Hematopoietic multipotent progenitor cell treated with erythropoietin and hydrocortisone succinate and interleukin-3 and kit ligand, for 6 days (in vitro differentiated cells): ENCODE measurements at places on chromosomes 2 and 18.
A peak's percentile ranks its signal among the peaks of the same experiment; 100 is the strongest.

DNA sequence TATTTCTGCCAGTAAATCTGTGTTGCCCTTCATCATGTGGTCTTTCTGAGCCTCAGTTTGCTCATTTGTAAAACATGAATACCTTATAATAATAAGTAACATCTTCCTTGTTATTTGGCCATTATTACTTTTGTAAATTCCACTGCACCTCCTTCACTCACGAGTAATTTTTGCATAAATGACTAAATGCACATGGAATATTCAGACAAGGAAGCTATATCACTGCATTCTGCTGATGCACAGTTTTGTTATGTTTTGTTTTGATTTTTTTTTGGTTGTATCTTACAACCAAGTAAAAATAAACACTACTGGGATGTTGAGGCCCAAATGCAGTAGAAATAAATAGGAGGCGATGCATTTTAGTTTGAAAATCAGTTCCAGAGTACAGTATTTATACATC lies 185.3 kb upstream of the POU3F3 start:
- DNase-seq = no peak

DNA sequence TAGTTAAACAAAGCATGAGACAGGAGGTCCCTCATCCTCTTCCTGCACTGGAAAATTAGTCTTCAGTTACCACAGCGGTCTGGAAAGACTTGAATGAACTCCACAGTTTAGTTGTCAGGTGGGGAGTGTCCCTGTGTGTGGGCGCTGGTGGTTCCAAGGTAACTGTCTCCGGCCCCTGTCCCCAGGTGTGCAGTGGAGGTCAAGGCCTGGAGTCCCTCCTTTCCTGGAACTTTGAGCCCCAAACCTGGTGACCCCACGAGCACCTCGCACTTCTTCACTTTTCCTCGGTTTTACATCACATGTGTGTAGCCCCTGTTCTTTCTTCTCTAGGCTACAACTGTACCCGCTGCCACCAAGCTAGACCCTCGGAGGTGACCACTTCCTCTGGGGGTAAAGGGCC lies 28.0 kb upstream of the INHBB start:
- no peak for DNase-seq

GRCh38 chr2:227150222-227150936 lies 13.6 kb downstream of the COL4A4 start:
- DNase-seq = no peak

GRCh38 chr2:43107679-43108078 lies 118.7 kb downstream of the ZFP36L2 start:
- no peak for DNase-seq

DNA sequence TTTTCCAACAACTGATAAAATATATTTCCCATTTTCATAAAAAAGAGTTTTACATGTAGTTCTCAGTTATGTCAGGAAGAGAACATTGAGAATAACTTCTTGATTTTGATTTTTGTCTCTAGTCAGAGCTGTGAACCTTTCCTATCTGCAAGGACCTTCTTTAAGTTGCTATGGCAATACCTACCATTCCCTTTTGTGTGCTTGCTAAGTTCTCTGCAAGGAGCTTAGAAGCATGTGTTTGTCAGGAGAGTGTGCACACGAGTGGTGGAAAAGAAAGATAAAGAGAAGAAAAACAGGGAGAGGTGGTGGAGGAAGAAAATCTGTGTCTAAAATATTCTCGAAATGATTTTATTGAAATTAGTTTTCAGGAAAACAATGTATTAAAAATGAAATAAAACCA lies 140.3 kb upstream of the SLC8A1 start:
- no peak for DNase-seq

GRCh38 chr2:95389245-95390119 lies 13.0 kb upstream of the FAHD2A start:
- DNase-seq = peak; percentile 70

GRCh38 chr2:231940795-231941194 lies 14.6 kb upstream of the NPPC start:
- DNase-seq = no peak

GRCh38 chr2:239661334-239662312 lies 260.8 kb upstream of the HDAC4 start:
- DNase-seq = no peak

- DNase-seq = no peak
Observed at GRCh38 chr2:141048951-141049350, 1081.9 kb downstream of the LRP1B start.
